ENCODE measurements at places on chromosomes 2 and 18. TPM values are rescaled to one million over a fixed set of nuclear protein-coding genes. Genes with fewer than 3 reads are reported as not detected.
A peak's percentile ranks its signal among the peaks of the same experiment; 100 is the strongest.

- no peak for DNase-seq
These were observed 66.0 kb downstream of the NOL10 start for GRCh38 chr2:10623776-10624175.

DNA sequence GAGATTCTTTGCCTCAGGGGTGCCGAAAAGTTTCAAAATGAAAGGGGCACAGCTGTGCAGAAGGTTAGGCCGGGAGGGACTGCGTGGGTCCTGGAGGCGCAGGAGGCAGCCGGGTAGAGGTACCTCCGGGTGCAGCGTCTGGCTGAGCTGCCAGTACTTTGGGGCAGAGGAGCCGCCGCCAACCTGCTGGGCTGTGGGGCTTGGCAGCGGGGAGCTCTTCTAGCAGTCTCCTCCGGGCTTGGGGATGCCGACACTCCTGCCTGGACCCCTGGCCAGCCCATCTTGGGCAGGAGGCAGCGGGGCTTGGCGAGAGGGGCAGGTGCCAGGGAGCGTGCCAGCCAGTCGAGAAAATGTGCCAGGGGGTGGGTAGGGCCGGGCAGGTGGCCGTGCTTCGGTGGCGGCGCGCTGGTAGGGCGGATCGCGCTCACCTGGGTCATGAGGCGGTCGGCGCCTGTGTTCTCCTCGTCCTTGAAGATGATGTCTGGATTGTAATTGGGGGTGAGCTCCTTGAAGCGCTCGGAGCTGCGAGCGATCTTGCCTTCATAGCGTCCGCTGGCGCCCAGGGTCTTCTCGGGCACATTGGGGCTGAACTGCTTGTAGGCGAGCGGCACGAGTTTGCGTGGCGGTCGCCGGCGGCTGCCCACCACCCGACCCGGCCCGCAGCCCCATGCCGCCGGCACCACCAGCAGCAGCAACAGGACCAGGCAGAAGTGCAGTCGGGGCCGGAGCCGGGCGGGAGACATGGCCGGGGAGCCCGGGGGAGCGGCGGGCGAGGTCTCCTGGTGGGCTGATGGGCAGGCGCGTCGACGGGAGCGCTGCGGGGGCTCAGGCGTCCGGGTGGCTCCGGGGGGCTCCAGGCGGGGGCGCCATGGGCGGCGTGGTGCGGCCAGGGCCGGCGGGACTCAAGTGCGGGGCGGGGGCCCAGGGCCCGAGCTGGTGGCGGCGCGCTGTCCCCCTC is 717 bp downstream of the IHH start:
- peak; percentile 34 for DNase-seq

DNA sequence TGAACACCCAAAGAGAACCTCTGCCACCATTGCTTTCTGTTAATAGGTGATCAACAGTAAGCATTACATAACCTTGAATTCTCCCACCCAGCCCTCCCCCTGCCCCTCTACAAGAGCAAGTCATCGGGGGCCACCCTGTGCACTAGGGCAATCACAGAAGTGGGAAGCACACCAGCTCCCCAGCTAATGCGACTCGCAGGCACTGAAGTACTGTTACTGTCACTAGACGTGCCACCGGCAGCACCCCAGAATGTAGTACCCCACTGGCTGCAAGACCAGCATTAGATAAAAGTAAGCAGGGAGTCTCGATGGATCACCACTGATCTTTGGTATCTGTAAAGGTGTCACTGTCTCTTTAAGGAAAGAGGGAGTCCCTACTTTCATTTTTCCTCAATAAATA is 167.6 kb downstream of the FAM210A start:
- DNase-seq: no peak

GRCh38 chr2:127085317-127085681 is 21.7 kb downstream of the BIN1 start:
- no peak for DNase-seq

DNA sequence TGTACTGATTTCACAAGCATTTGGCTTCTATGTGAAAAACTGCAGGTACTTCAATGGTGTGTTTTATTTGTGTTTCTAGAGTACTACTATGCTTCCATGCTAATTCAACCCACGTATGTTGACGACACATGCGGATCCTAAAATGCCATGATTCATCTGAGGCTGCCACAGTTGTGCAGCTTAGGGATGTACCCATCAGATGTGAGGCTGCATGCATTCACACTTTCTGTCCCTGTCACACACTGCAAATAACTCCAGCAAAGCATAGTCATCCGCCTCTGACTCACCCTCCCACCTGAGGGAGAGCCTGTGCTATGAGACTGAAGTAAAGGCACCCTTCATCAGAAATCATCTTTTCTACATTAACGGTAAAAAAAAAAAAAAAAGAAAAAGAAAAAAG is 22.1 kb upstream of the SERTAD2 start:
- no peak for DNase-seq

DNA sequence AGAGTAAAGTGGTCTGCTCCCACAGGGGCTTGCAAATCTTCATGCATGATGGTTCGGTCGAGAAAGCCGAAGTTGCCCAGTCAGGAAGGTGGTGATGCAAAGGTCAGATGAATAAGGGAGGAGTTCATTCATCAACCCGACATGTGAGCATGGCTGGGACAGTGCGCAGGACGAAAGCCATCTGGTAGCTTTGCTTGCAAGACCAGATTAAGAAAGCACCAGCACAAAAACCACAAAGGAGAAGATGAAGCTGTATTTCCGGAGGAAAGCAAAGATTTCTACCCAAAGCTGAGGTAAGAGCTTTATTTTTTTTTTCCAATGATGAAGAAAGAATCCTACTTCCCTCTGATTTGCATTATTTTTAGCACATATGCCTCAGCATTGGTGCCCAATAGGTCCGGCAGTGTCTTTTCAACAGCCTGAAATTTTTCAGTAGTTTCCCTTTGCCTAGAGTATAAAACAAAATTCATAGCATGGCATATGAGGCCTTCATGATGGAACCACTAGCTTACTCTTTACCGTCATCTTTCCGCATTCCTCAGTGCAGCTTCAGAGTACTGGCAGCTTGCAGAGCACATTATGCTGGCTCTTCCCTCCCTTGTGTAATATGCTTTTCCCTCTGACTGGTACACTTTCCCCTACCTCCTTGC is 112.0 kb upstream of the THOC1 start:
- peak; percentile 26 for DNase-seq

GRCh38 chr2:219309278-219309677 is at the start of gene PTPRN:
Gene PTPRN, minus strand, starts transcription at chr2:219309401. Its CDS starts 69 bp downstream, at chr2:219309332.
- no peak for DNase-seq

GRCh38 chr2:142325870-142326269 is 195.1 kb upstream of the LRP1B start:
- no peak for DNase-seq

DNA sequence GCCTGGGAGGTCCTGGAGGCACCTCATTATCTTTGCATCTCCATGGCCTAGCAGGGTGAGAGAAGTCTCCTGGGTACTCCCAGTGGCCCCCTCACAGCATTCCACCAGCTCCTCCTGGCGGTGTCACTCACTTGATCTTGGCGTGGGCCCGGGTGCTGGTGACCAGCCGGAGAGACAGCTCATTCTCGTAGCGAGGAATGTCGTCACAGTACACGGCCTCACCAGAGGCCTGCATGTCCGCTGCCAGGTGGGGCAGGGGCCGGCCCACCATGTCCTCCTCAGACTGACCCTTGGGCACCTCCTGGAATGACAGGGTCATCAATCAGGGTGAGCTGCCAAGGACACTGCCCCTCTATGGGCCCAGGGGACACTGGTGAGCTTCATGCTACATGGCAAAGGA is 42.4 kb downstream of the XDH start:
- DNase-seq: no peak

DNA sequence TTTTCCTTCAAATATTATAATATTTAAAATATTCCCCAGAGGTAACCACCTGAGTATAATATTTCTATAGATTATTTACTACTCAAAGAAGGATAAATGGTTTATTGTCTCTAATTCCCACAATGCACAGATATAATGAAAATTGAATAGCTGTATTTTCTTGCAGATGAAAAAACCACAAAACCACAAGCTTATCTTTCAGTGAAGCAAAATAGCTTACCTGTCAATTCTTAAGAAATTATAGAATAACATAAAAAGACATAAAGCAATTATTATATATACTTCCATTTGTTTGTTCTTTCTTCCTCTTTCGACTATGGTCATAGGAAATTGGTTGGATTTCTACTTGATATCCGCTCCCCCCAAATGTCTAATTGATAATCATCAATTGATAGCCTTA is 98.8 kb downstream of the BARD1 start:
- DNase-seq: no peak

DNA sequence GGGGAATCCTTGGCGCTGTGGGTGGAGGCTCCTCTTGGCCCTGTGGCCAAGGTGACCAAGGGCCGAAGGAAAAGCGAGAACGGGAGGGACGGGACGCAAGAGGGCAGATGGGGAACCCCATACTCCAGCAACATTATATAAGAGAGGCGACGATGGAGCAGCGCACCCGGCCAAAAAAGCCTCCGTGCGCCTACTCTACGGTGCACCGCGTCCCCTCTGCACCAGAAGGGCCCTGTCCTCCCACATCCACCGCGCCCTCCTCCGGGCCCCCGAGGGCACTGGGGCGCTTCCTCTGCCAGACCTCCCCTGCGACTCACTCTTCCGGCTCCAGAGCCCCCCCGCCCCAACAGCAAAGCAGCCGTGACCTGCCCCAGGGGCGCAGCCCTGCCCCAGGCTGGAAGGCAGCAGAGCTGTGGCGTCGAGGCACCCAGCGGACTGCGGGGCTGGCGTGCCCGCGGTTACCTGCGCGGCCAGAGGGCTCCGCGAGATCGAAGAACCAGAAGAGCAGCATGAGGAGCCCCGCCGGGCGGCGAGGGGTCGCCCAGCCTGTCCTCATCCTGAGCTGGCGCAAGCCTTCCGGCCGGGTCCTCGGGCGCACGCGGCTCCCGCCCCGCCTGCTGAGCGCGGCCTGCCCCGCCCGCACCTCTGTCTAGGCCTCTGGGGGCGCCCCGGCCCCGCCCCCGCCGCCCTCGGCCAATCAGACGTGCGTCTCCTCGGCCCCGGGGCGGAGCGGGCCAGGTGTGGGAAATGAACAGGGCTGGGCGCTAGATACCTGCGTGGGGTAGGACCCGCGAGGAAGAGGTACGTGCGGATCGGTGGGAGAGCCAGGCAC is 106.3 kb upstream of the CD302 start:
- peak; percentile 64 for DNase-seq

DNA sequence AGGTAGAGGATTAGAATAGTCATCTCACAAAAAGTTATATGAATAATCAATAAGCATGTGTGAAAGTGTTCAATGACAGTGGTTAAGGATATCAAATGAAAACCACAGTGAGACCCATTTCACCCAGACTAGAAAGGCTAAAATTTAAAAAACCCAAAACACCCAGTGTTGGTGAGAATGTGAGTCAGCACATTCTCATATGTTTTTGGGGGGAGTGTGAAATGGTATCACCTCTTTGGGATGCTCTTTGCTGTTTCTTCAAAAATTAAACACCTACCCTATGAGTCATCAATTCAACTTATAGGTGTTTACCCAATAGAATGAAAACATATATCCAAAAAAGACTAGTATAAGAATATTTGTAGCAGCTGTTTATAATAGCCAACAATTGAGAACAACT is 69.8 kb downstream of the MAP3K20 start:
- no peak for DNase-seq

GRCh38 chr2:190396271-190396670 is 11.9 kb upstream of the MFSD6 start:
- DNase-seq: no peak

The GRHL1 gene
- 0.54 TPM for total RNA-seq

The TLX2 gene
- total RNA-seq: 0.27 TPM

The MATN3 gene
- total RNA-seq: not detected

The SLC30A3 gene
- total RNA-seq: under 0.01 TPM

The ABHD1 gene
- total RNA-seq: 1.9 TPM

The CLIP4 gene
- 21.8 TPM for total RNA-seq

The SCN2A gene
- total RNA-seq: under 0.01 TPM

The EIF2AK3 gene
- 8.3 TPM for total RNA-seq

The SLC9A4 gene
- not detected for total RNA-seq

Measured in hematopoietic multipotent progenitor cell (in vitro differentiated cells).